Right hindlimb (tissue), 1 donor: ENCODE measurements at places on chromosomes 6 and 20.

DNA sequence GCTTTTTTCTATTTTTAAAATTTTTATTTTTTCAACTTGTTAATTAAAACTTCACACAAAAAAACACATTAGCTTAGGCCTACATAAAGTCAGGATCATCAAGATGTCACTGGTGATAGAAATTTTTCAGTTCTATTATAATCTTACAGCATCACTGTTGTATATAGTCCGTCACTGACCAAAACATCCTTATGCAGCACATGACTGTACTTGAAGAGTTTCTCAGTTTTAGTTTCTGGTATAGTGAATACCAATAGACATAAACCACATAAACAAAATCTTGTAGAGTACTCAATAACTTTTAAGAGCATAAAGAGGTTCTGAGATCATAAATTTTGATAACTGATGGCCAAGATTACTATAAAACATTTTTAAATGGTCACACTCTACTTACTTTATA, 71.8 kb downstream of the ASCC3 start:
- no peak for DNase-seq

GRCh38 chr6:23137611-23138010, 568.2 kb downstream of the HDGFL1 start:
- DNase-seq = no peak

- DNase-seq = peak; percentile 69
Measured at GRCh38 chr20:3042625-3043024, 797 bp upstream of the GNRH2 start.

- DNase-seq = no peak
Measured at GRCh38 chr6:116436586-116436985, 24.6 kb upstream of the CALHM6 start.
